ENCODE measurements at places on chromosomes 11 and 22.

DNA sequence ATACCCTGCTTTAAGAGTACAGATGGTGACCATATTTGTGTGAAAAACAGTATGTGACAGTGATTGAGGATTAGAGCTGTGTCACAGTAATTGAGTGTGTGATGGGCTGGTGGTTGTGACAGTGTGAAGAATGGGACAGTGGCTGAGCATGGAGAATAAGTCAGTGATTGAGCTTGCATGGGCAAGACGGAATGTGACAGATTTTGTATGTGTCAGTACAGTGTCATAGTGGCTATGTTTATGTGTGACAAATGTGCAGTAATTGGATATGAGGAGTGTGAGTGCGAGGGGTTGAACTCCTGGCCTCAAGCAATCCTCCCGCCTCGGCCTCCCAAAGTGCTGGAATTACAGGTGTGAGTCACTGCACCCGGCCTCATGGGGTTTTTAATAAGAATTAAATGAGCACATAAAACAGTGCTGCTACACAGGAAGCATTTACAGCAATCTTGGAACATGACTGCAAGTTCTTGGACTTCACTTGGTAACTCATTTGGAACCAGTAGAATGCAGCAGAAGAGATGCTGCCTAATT is 583 bp upstream of the RRAS2 start:
- no peak for DNase-seq

- DNase-seq = no peak
These were observed 67.3 kb downstream of the PTPRJ start for GRCh38 chr11:48047616-48048015.

GRCh38 chr11:111477898-111478297 is 34.3 kb downstream of the BTG4 start:
- no peak for DNase-seq

GRCh38 chr11:115518983-115519628 is 14.9 kb upstream of the CADM1 start:
- no peak for DNase-seq

- DNase-seq = no peak
These were observed 89.4 kb downstream of the TMEM135 start for GRCh38 chr11:87127101-87127500.

DNA sequence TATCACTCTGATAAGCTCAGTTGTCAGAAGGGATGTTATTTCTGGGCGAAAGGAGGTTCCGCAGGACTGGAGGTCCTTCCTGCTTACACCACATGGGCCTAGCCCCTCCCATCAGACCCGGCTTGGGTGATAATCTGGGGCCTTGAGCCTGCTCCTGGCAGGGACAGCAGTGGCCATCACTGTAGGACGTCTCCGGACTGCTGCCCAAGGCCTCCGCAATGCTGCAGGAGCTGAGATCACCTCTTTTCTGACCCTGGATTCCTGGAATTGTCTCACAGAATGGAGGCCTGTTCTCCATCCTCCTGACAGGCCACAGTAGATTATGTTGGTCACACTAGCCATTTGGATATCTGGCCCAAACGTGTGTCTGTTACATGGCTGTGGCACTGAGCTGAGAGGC is 9.2 kb upstream of the BIK start:
- DNase-seq = no peak

- no peak for DNase-seq
These were observed 22.7 kb upstream of the OR4B1 start for GRCh38 chr11:48193876-48194275.
